A172 (cell line): ENCODE measurements at places on chromosomes 6 and 20. TPM values are rescaled to one million over a fixed set of nuclear protein-coding genes. Genes with fewer than 3 reads are reported as not detected.
A peak's percentile ranks its signal among the peaks of the same experiment; 100 is the strongest.

Gene ANKRD66
- not detected in 2 replicates for total RNA-seq

GRCh38 chr6:138229072-138229471 is 10.8 kb upstream of the PBOV1 start:
- DNase-seq = no peak

- no peak for DNase-seq
Measured at GRCh38 chr6:154241581-154241980, 115.0 kb downstream of the IPCEF1 start.

- DNase-seq = no peak
Measured at GRCh38 chr20:50320005-50320900, 129.6 kb downstream of the CEBPB start.

DNA sequence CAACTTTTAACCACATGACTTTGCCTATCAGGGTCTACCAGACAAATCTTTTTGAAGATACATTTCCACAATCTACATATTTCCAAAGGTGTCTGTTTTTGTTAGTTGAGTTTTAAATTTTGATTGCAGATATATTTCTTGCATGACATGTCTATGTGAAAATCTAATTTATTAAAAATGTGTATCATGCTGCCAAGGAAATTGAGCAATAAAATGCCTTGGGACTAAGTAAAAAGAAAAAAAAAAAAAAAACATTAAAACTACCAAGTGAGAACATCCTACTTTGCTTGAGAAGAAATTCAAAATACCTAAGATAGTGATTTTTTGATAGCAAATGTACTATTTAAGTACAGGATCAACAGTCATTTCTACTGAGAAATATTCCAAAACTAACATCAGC is 17.7 kb downstream of the SLC17A5 start:
- no peak for DNase-seq

- DNase-seq = no peak
Measured at GRCh38 chr20:24954566-24954965, 5.5 kb downstream of the CST7 start.

DNA sequence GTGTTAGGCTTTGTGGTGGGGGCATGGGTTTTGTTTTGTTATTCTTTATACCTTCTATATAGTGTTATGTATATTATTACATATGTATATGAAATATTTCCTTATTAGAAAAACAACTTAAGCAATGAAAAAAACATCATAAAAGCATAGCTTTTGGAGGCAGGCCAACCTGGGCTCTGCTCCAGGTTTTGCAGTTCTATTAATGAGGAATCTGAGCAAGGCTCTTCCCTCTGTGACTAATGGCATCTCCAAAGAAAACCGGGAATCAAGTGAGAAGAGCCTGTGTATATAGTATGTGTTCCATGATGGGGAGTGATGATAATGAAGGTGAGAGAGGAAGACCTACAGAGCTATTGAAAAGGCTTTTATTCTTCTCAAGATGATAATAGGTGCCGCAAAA is 291.1 kb downstream of the CLIC5 start:
- DNase-seq = peak; percentile 37

GRCh38 chr6:105202486-105202885 is 22.7 kb upstream of the POPDC3 start:
- no peak for DNase-seq

- no peak for DNase-seq
Measured at GRCh38 chr20:63641792-63642523, 11.3 kb downstream of the STMN3 start.

- DNase-seq = no peak
Measured at GRCh38 chr6:96917098-96917497, 7.4 kb upstream of the KLHL32 start.

Gene TAAR5
- total RNA-seq = not detected in 2 replicates

Gene EMILIN3
- total RNA-seq = not detected in 2 replicates

Gene DEFB124
- not detected in 2 replicates for total RNA-seq

Gene EDN3
- not detected in 2 replicates for total RNA-seq

DNA sequence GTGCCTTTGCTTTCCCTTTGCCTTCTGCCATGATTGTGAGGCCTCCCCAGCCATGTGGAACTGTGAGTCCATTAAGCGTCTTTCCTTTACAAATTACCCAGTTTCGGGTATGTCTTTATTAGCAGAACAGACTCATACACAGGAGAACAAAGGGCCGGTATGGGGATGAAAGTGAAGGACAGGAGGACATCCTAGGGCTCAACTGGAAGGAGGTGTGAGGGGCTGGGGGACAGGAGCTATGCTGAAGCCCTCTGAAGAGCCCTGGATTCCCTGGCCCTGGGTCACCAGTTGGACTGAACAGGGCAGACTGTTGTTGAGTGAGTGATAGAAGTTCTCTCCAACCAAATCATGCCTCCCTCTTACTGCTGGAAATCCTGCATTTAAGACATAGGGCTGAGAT is 105.8 kb downstream of the SCML4 start:
- no peak for DNase-seq

Gene SLC16A10
- total RNA-seq = 0.41 and 2.6 TPM in 2 replicates

GRCh38 chr6:22888163-22888752 is 318.9 kb downstream of the HDGFL1 start:
- DNase-seq = peak; percentile 84

DNA sequence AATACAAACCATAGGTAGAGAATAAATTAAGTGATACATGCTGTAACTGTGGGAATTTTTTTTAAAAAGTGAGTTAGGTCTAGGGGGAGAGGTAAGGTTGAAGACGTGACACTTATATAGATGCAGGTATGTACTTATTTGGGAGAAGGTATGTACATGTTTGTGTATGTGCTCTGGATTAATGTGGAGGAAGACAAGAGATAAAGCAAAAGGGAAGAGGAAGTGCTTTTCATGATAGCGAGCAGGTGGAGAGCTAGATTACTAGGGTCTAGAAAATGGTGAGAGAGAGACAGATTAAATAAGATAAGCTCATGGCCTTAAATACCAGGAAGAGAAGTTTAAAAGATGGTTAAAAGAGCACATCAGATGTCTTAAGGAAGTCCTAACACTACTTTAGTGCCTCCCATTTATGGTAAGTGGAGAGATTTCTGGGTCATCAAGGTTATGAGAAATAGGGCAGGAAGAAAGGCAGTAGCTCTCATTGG is 92.5 kb downstream of the MAN1A1 start:
- no peak for DNase-seq

Gene ACOT13
- total RNA-seq = 10.2 and 15.0 TPM in 2 replicates

DNA sequence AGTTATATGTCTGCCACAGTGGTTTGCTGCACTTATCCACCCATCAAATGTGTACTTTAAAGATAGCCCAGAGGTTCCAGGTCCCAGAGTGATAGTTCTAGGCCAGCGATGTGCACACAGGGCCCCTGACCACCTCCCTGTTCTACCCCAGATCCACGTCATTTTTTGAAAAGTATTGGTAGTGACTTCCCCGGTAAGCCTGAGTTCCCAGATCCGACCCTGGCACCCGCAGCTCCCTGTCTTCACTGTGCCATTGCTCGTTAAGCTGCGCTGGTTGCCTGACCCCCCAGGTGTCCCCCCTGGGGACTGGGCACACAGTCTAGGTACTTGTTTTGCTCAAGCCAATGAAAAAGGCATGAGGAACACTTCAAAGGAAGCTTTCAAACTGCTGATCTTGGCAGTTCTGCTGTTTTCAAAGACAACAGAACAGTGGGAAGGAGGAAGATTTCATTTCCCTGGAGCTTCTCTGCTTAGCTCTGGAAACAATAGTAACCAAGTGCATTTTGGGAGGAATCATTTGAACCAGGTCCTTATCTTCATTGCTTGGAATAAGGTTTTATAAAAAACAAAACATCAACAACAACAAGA is 116.3 kb upstream of the TAB2 start:
- DNase-seq = no peak

DNA sequence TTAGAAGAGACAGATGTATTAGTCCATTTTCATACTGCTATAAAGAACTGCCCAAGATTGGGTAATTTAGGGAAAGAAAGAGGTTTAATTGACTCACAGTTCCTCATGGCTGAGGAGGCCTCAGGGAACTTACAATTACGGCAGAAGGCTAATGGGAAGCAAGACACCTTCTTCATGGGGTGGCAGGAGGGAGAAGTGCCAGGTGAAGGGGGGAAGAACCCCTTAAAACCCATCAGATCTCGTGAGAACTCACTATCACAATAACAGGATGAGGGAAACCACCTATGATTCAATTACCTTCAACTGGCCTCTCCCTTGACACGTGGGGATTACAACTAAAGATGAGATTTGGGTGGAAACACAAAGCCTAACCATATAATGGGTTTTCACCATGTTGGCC is 28.9 kb upstream of the PNRC1 start:
- no peak for DNase-seq

GRCh38 chr6:14448246-14448645 is 330.7 kb downstream of the CD83 start:
- no peak for DNase-seq

DNA sequence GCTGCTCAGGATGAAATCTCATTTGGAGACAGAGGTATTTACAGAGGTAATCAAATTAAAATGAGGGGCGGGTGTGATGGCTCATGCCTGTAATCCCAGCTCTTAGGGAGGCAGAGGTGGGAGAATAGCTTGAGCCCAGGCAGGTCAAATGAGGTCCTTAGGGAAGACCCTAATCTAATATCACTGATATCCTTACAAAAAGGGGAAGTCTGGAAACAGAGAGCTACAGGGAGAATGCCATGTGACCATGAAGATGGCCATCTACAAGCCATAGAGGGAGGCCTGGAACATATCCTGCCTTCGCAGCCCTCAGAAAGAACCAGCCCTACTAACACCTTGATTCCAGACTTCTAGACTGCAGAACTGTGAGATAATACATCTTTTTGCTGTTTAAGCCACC is 8.3 kb downstream of the MTCL3 start:
- DNase-seq = no peak

DNA sequence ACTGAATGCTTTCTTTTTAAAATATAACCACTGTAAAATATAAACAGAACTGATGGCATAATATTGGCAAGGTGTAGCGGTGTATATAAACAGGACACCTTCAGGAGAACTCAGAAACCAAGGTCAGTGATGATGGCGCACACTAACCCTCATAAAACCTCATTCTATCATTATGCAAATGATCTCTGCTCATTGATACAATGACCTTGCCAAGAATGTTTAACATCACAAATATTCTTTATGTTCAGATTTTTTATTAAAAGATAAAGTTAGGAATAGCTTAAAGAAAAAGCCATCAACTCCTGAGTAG is 48.6 kb upstream of the DST start:
- DNase-seq = no peak

DNA sequence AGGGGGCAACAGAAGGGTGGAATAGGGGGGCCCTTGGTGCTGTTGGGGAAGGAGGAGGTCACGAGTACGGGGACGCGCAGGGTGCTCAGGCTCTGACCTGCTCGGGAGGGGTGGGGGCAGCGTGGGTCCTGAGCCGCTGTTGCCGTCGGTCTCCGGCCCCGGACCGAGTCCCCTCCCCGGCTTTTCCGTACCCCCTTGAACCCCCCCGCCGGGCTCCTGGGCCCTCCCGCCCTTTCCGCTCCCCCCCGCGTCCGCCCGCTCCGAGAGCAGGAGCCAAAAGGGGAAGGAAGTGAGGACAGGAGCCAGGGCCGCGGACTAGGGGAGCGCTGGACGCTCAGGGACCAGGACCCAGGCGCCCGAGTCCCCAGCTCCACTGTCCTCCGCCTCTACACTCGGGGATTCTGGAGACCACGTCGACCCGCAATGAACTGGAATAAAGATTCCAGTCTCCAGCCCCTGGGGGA is at the start of gene RGL2:
RGL2 (minus strand) TSS at position 170 of the 464 bp plus-strand sequence. CDS start 332 bp downstream, outside the sequence.
- peak; percentile 29 for DNase-seq

- DNase-seq = no peak
Measured at GRCh38 chr6:86848986-86849385, 88.3 kb upstream of the HTR1E start.

DNA sequence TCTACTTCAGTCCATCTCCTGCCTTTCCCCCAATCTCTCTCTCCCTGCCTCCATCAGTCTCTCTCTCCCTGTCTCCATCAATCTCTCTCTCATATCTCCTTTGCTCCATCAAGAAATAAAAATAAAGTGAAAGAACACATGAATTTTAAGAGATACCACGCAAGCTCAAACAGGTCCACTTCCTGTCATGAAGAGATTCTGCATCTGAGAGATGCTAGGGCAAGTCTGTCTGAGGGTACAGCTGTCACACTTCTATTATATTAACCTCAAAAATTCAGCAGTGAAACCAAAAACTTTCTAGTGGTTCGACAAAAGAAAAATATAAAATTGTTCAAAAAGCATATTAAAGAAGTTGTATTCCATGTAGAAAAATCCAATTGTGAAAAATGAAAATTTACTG is 296.8 kb upstream of the RSPO3 start:
- no peak for DNase-seq

Gene SRMS
- not detected in 2 replicates for total RNA-seq

DNA sequence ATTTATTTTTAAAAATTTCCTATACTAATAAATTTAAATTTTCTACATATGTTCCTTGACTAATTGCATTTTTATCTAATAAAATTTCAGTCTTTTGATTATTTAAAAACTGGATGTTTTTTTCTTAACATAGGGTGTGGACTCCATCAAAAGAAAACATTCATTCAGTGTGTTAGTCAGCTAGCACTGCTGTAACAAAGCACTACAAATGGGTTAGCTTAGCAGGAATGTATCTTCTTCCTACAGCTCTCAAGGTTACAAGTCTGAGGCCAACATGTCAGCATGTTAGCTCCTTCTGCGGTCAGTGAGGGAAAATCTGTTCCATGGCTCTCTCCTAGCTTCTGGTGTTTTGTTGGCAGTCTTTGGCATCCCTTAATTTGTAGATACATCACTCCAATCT is 32.5 kb downstream of the FRK start:
- DNase-seq = no peak

DNA sequence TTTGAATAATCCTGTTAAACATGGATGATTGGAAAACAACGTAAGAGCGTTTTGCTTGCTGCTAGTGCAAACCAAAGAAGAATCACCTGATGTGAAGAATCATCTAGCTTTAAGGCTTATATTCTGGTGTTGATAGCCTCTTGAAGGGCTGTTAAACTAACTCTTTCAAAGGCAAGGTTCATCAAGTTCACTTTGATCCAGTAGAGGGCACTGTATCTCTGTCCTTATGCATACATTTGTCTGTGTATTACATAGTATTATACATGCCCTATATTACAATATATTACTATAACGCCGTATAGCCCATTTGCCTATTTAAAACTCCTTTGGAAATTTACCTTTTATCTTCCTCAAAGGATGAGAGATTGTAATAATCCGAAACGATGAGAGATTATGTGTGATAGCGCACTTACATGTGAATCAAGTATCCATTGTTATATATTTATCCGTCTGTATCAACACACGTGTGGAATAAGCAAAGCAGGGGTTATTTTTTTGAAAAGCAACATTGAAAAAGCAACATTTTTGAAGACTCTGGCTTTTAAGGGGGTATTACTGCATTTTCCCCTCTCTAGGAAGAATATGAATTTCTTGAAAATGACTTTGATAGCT is 50.8 kb upstream of the NRN1 start:
- DNase-seq = peak; percentile 52

- DNase-seq = no peak
Measured at GRCh38 chr6:4895971-4896370, 107.9 kb downstream of the RPP40 start.

GRCh38 chr20:23350904-23351838 is 580 bp downstream of the NXT1 start:
- DNase-seq = peak; percentile 45

DNA sequence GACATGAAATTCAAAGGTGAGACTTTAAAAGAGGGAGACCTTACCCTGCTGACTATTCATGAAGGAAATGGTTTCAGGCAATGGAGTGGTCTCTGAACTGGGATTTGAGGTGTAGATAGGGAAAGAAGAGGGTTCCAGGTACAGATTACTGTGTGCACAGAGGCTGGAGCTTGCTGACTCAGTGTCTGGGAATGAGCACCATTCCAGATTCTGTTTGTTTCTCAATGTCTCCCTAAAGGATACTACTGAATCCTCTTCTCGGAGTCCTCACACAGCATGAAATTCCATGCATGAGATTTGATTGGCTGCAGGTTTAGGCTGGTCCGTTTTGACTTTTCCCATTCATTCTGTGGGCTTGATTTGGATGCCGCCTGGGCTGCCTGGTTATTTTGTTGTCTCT is 49.0 kb downstream of the PPP1R14C start:
- DNase-seq = peak; percentile 14

Gene OXT
- not detected in 2 replicates for total RNA-seq
